Naive thymus-derived CD4-positive, alpha-beta T cell (primary cell): ENCODE measurements at places on chromosomes 3 and 15. TPM values are rescaled to one million over a fixed set of nuclear protein-coding genes. Genes with fewer than 3 reads are reported as not detected.

TICRR gene
- 0.20 TPM for total RNA-seq

- no peaks in the 10 kb centered on the region for H3K36me3 ChIP-seq
- DNase-seq: no peak
- no peaks in the 10 kb centered on the region for H3K27me3 ChIP-seq
- no peaks in the 10 kb centered on the region for H3K4me1 ChIP-seq
- no peak overlapping the region for H3K4me3 ChIP-seq
Observed at GRCh38 chr3:62872318-62872717, 2.9 kb downstream of the CADPS start.

DNA sequence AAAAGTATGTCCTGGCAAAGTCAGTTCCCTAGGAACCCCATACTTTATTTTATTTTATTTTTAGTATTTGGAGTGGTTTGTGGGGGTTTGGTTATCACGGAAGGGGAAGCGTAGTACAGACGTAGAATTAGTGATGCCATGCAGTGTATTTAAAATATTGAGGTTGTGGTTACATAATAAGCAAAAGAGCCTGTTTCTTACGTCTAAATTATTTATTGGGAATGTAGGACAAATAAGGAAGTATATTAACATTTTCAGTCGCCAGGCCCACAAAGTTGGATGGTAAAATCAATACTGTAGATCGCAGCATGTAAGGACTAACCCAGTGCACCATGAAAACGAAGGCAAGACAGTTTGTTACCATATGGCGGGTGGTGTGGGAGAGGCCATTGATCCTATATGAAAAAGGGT lies 558 bp downstream of the DTWD1 start:
- peak overlapping the region; percentile 78 for H3K4me3 ChIP-seq
- peaks cover 5% of the 10 kb centered on the region for H3K36me3 ChIP-seq
- peaks cover 17% of the 10 kb centered on the region for H3K4me1 ChIP-seq
- H3K27me3 ChIP-seq: no peaks in the 10 kb centered on the region

DNA sequence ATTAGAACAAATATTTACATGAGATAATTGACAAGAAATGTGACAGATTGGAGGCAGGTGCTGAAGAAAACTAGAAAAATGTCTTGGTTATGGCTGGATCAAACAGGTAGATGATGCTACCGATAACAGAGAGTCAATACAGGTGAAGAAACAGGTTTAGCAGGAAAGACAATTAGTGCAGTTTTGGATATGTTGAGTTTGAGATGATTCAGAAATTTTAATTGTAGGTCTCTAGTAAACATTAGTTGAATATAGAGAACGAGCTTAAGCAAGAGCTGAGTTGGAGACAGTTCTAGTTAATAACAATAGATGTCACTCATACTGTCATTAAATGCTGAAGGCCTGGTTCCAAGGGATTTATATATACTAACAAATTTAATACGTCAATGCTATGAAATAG lies 524.4 kb downstream of the NSUN3 start:
- no peaks in the 10 kb centered on the region for H3K27me3 ChIP-seq
- H3K27ac ChIP-seq: no peak overlapping the region
- no peak overlapping the region for H3K4me3 ChIP-seq
- no peaks in the 10 kb centered on the region for H3K4me1 ChIP-seq
- H3K36me3 ChIP-seq: no peaks in the 10 kb centered on the region
- no peak for DNase-seq

- H3K4me1 ChIP-seq: peaks cover 16% of the 10 kb centered on the region
- no peaks in the 10 kb centered on the region for H3K27me3 ChIP-seq
- H3K4me3 ChIP-seq: no peak overlapping the region
- H3K36me3 ChIP-seq: no peaks in the 10 kb centered on the region
- no peak overlapping the region for H3K27ac ChIP-seq
Observed at GRCh38 chr15:63052077-63052841, 9.7 kb downstream of the TPM1 start.

DNA sequence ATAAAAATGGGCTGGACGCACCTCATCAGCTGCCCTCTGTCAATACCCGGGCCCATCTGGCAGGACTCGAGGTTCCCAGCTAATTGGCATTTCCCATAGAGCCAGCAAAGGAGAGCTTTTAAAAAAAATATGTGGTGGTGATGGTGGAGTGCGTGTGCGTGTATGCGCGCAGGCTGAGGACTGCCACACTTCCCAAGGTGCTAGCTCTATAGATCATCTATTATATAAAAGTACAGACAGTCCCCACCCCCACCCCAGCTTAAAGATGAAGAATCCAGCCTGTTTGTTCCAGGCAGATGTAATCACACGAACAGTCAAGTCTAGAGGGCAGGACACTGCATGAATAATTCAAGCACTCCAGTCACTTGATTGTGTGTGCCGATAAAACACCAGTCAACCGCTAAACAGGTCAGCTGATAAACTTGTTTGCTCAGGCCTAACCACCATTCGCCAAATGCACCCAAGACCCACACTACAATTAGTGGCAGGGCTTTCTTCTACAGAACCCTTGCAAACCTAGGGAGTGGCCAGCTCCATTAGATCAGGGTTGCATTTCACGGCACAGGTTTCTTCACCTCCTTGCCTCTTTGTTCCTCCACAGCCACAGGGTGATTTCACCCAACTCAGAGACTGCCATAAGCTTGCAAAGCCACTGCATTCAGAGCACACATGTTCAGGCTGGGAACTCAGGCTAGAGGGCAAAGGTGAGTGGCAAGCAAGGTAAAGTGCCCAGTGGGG lies 5.8 kb downstream of the TLE3 start:
- H3K27me3 ChIP-seq: no peaks in the 10 kb centered on the region
- no peak for DNase-seq
- H3K27ac ChIP-seq: no peak overlapping the region
- H3K4me3 ChIP-seq: no peak overlapping the region
- peaks cover 51% of the 10 kb centered on the region for H3K4me1 ChIP-seq
